Stimulated activated CD4-positive, alpha-beta T cell treated with anti-CD3 and anti-CD28 coated beads, Interleukin-1b, Interleukin-23, amount 100 ng/mL, for 24 hours (primary cell): ENCODE measurements at places on chromosomes 5 and 9.

GRCh38 chr5:9340085-9340484 lies 205.8 kb downstream of the SEMA5A start:
- DNase-seq: no peak

DNA sequence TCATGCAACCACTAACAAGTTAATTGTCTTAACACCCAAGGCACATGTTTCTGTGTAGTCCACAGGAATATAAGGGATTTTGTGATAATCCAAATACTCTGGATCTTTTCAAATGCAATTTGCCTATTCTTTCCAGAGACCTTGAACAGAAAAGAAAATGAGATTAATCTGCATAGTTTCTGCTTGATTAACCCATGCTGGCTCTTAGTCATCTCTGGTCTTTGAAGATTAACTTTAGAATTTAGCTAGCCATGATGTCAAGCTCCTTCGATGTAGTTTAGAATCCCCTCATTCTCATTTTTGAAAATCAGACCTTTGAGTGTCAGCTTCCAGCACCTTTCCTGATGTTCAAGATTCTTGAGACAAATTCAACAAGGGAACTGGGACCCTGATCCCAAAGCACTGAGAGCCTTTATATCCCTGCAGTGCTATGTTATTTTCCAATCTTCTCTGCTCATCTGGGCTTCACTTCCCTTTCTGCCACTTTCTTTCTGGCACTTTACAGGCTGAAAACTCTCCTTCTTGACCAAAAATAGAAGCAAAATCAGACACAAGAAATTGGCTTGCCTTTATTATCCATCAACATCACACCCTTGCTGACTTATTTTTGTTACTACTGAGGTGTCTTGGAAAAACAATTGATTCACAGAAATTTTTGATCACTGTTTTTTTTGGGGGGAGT lies 155.5 kb downstream of the PALM2AKAP2 start:
- no peak for DNase-seq

GRCh38 chr9:37550781-37551180 lies 25.4 kb downstream of the FBXO10 start:
- no peak for DNase-seq

DNA sequence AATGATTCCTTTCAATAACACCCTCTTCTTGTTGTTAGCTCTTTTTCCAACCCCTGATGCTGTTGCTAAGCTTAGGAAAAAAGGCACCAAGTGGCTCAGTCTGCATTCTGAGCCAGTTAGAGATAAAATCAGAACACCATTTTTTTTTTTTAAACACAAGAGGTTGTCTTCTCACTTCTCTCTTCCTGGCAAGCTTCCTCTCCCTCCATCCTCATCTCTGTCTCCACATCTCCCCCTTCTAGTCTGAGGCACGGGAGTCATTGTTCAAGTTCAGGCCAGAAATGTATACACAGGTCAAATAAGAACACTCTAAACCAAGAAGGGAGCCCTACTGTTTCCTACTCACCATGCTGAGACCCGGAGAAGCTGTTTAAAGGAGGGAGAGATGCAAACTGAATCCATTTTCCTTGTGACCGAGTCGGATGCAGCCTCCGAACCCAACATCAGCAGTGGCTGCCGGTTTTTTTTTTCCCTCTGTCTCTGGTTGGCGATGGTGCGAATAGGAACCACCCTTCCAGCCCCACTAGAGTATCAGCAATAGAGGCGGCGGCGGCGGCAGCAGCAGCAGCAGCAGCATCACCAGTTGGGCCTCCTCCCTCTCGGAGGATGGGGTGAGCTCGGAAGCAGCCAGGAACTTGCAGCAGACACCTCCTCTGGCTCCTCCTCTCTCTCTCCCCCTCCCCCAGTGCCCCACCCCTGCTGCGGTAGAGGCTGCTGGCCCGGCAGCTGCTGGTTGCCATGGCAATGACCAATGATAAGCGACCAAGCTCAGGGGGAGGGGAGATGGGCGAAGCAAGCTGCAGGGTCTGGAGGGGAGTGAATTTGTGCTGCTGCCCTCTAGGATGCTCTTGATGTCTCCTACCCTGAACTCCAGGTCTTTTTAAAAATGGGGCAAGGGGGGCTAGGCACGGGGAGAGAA lies at the start of gene JAKMIP2:
Gene JAKMIP2 (minus strand): TSS at position 619 of the 919 bp plus-strand sequence. CDS start 110,922 bp downstream, outside the sequence.
- peak; percentile 59 for DNase-seq

GRCh38 chr9:117454711-117455110 lies 39.9 kb upstream of the ASTN2 start:
- DNase-seq: no peak
